ENCODE measurements at places on chromosomes 7 and 10.

- no peak for DNase-seq
Measured at GRCh38 chr10:29621161-29621560, 13.6 kb downstream of the SVIL start.

GRCh38 chr10:1548596-1548995 is 188.7 kb downstream of the ADARB2 start:
- no peak for DNase-seq

DNA sequence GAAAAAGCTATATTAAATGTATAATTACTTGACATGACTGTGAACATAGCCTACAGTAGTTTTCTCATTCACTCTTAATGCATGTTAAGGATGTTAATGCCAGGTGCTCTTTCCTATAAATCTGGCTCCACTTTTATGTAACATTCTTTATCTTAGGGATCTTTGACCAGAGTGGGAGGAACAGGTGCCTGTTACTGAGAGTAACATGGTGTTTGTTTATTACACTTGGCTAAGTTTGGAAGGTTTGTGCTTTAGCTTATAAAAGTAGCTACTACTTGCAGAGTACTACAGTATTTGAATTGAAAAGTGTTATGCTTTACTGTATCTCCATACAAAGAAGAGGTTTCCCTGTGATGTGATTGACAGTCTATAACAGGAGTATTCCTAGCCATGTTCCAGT is 183.4 kb downstream of the DYNC1I1 start:
- no peak for DNase-seq

DNA sequence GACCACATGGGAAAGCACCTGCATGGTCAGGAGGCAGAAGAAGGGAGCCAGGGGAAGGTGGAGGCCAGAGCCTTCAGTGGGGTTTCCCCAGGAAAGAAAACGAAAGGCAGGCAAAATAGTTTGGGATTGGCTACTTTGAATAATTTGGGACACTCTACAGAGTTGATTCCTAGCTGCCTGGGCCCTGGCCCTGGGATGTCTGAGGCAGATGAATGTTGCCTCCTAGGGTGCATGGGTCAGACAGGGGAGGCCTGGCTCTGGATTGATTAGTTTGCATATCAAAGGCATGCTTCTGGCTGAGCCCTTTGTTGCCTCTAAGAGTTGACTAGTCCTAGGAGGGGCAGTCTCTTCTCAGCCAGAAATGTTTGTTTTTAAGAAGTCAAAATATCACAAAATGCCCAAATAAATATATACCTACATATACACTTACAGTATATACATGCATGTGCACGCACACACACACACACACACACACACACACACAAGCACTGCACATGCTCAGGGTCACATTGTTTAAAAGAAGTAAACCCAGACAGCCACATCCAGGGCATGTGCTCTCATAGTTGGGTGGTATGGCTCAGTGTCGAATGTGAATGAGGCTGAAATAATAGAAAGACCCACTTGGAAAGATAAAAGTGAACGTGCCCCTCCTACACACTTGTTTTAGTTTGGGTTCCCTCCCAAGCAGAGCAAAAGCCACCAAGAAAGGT is 184.2 kb downstream of the GPAM start:
- DNase-seq: no peak

DNA sequence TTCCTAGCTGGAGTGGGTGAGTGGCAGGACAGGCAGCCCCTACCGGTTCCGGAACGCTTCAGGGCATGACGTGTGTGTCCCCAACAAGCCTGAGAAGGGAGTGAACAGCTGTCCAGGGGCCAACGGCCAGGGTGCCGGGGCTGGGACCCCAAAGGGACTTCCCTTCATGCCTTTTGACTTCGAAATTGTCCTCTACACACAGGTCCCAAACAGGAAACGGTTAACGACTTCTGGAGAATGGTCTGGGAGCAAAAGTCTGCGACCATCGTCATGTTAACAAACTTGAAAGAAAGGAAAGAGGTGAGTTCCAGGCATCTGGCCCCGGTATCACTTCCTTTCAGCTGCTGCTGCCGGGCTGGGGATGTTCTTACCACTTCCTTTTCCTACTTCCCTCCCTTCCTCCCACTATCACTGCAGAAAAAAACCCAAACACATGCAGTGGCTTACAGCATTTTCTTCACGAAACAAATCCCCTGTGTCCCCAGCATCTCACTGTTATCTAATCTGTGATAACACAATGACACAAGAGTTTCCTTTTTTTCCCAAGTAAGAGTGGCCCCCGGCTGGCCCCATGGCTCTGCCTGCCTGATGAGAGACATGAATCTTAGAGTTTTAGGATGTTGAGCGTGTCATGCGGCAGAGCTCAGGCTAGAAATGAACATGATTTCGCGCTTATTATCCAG is 63.2 kb downstream of the MKI67 start:
- peak; percentile 40 for DNase-seq

DNA sequence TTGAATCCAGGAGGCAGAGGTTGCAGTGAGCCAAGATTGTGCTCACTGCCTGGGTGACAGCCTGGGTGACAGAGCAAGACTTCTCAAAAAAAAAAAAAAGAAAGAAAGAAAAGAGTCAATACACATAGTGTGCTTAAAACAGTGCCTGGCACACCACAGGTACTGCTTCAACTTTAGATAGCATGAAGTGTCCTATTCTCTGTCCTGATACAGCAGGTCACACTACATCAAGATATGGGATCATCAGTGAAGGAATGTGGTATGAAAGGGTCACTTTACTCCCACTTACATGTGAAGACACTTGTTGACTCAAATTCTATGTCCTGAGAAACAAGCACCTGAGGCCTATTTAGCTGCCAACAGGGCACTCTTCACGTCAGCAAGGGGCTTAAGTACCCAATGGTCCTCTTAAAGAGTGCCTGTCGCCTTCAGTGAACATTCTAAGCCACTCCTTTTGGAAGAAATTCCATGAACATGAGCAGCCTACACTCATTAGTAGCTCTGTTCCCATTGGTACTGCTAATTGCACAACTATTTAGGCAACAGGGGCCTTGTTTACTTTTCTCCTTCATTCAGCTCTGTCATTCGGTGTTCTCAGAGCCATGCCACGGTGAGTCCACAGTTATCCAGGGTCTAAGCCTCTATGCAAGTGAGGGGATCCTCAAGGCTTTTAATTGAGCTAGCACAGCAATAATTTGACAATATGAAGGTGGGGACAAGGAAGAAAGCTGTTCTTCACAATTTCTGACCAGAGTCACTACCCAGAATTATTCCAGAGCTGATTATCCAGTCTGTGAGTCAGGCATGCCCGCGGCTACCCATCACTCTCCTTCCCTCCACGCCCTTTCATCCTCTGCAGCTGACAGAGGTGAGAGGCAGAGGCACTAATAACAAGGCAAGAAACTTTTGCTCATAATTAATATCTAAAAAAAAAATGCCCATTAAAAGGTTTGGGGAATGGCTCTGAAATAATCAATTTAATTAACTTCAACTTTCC is 56.6 kb upstream of the PTN start:
- no peak for DNase-seq

DNA sequence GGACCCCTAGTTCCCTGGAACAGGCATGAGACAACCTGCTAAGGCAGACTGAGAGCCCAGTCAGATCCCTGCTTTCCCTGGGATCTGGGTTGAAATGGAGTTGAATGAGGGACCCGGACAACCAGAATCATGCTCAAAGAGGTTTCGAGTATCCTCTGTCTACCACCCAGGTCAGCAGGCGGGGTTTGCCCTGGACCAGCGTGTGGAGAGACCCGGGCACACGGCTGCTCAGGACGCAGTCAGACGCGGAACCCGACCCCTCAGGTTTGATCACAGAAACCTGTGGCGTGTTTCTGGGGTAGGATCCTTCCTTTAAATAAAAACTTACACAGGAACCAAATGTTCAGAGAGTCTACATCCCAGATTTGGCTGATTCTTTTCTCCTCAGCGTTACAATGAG is 330.6 kb downstream of the PTPRN2 start:
- DNase-seq: no peak

DNA sequence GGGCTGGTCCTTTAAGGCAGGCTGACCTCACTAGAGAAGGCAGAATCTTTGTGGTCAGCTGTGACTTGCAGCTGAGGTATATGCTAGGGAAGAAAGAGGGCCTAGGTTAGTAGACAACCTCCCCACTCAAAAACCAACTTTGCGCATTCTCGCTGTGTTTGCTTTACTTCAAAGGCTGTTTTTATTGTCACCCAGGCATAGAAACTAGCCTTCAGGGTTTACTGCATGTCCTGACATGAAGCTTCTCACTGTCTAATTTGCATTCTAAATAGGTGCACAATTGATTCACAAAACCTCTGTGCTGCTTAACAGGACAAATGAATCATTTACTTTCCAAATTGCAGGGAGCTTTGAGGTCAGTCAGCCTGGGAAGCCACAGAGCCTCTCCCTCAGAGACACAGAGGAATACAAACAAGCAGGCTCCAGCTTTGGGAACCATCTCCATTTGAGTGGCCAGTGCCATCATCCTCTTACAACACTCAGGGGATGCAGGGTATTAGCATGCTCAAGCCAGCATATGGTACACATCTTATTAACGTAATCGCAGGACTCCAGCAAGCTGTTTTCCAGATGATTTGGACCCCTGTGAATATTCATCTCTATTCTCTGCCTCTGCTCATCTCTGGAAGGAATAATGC is 596.4 kb upstream of the GHITM start:
- no peak for DNase-seq

DNA sequence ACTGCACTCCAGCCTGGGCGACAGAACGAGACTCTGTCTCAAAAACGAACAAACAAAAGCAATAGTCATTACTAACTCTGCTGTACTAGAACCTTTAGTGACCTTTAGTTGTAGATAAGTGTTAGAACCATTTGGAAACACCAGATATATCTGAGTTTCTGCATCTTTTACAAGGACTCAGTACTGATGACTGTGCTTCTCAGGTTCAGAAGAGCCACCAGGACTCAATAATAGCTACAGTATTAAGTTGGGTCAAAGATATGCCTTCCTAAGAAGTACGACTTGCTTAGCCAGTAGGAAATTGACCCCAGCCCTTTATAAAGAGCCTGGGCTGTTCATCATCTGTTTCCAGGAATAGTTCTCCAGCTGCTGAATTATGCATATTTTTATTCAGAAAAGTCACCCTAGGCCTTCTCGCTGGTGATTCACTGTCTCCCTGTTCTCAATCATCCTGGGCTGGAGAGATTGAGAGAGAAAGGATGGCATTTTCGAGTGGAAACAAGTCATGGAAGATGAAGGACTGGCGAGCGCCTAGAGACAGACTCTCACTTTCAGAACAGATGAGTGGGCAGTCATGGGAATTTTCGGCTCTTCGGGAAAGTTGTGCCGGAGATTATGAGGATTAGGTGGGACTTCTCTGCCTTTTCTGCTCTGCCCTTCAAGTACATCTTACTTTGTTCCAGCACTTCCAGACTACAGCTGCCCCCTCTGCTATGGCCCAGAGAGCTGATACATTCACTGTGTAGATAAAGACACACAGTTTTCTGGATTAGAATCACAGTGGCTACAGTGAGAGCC is 316.1 kb downstream of the CCDC3 start:
- no peak for DNase-seq

DNA sequence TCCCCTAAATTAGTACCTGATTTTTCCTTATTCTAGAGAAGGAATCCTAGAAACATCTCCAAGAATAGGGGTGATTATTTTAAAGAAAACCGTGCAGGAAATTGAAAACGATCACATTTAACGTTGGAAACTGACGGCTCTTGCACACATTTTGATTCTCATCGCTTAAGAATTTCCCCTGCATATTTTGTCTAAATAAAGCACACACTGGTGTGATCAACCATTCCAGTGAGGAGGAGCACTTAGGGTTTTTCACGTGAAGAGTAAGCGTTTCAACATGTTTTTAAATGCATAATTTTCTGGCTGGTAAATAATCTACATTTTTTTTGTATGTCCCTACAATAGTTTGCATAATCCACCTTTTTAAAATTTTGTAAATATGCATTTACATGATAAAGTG is 229.7 kb upstream of the PFKP start:
- no peak for DNase-seq

GRCh38 chr7:37093257-37093656 is 355.4 kb downstream of the ELMO1 start:
- no peak for DNase-seq

- no peak for DNase-seq
Measured at GRCh38 chr7:479948-480499, 39.6 kb downstream of the PDGFA start.

GRCh38 chr10:94450782-94451181 is 48.4 kb downstream of the TBC1D12 start:
- DNase-seq: no peak

- no peak for DNase-seq
Measured at GRCh38 chr7:108415821-108416536, 40.3 kb downstream of the NRCAM start.

GRCh38 chr10:125216861-125217260 is 56.5 kb upstream of the CTBP2 start:
- no peak for DNase-seq

DNA sequence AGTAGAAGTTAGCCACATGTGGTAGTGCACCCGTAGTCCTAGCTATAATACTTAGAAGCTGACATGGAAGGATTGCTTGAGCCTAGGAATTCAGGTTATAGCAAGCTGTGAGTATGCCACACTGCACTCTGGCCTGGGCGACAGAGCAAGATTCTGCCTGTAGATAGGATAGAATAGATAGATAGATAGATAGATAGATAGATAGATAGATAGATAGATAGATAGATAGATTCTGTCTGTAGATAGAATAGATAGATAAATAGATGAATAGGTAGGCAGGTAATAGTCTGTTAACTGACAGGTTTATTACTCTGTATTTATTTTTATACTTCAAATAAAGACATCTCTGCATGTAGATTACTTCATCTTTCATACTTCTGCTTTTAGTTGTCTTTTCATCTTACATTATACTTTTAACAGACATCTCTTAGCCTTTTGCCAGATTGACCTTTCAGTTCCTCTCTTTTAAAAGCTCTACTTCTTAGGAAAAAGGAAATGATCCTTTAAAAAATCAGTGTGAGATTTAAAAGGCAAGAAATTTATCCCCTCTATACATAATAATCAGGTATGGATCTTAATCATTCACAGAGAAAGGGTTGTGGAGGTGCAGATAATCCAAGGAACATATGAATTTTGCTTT is 31.8 kb downstream of the CCAR1 start:
- no peak for DNase-seq

- no peak for DNase-seq
Measured at GRCh38 chr7:110918949-110919548, 171.9 kb upstream of the LRRN3 start.

DNA sequence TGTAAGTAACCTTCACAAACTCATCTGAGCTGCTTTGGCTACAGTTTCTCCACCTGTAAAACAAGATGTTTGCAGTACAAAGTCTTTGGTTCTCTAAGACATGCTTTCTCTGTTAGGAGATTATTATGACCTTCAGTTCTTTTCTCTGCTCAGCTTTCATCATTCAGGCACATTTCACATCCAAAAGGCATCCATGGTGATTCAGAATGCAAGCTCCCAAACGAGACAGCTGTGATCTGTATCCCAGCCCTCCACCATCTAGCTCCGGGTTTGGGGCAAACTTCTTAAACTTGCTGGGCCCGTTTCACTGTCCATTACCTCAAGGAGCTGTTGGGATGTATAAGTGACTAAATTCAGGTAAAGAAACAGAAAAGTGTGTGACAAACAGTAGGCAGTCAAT is 95.8 kb upstream of the COL1A2 start:
- DNase-seq: no peak

GRCh38 chr7:141739250-141739649 is 1.1 kb downstream of the SSBP1 start:
- no peak for DNase-seq

Measured in stimulated activated CD4-positive, alpha-beta T cell treated with anti-CD3 and anti-CD28 coated beads, Interleukin-12 subunit alpha, Interleukin-12 subunit beta, amount 100 ng/mL, for 4 hours (primary cell).